ENCODE measurements at places on chromosomes 12 and 14. TPM values are rescaled to one million over a fixed set of nuclear protein-coding genes. Genes with fewer than 3 reads are reported as not detected.
A peak's percentile ranks its signal among the peaks of the same experiment; 100 is the strongest.

- H3K27me3 ChIP-seq, result no peaks in the 10 kb centered on the region
- H3K36me3 ChIP-seq, result no peaks in the 10 kb centered on the region
- DNase-seq, result no peak
- no peak overlapping the region for H3K27ac ChIP-seq
Measured at GRCh38 chr12:16504200-16504599, 101.8 kb downstream of the LMO3 start.

Gene ACAD10
- total RNA-seq, result 36.6 TPM

GRCh38 chr12:20194171-20194570, 174.2 kb upstream of the PDE3A start:
- no peaks in the 10 kb centered on the region for H3K27me3 ChIP-seq
- H3K36me3 ChIP-seq, result no peaks in the 10 kb centered on the region
- H3K27ac ChIP-seq, result no peak overlapping the region
- H3K4me3 ChIP-seq, result no peak overlapping the region
- no peak for DNase-seq

DNA sequence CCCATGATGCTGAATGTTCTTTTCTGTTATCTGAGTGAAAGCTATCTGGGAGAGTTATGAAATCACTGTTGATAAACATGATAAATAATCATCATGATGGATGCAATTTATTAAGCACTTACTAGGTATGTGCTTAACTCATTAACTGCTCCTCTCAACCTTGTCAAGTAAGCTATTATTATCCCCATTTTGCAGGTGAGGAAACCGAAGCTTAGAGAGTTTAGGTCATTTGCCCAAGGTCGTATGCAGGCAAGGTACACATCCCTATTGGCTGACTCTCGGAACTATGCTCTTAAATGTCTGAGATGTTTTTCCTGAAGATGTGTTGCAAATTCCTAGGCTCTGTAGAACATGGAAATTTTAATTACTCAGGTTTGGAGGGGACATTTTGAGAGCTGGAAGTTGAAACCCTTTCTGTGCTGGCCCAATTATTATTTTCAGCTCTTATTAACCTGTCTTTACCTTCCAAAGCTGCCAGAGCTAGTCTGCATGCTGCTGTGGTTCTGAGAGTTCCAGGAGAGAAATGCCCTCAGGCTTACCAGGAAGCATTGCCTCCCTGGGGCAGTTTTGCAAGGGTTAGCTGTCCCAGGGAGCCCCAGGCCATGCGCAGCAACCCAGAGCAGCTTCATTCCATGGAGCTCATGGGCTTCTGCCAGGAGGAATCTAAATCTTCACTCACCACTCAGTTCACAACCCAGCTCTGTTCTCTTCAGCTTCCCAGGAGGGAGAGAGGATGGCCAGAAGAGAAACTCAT, 55.6 kb upstream of the OAS1 start:
- H3K4me3 ChIP-seq, result no peak overlapping the region
- H3K27me3 ChIP-seq, result peaks cover 95% of the 10 kb centered on the region
- H3K4me1 ChIP-seq, result no peaks in the 10 kb centered on the region
- no peak overlapping the region for H3K27ac ChIP-seq

Gene CFAP73
- not detected for total RNA-seq

Gene PLBD1
- total RNA-seq, result 29.1 TPM

Gene GPR68
- 0.41 TPM for total RNA-seq

Gene ETFBKMT
- total RNA-seq, result 6.6 TPM

Gene GZMB
- 0.52 TPM for total RNA-seq

Gene PZP
- total RNA-seq, result 0.36 TPM

- H3K4me1 ChIP-seq, result peaks cover 1% of the 10 kb centered on the region
- no peaks in the 10 kb centered on the region for H3K27me3 ChIP-seq
- H3K36me3 ChIP-seq, result no peaks in the 10 kb centered on the region
- H3K27ac ChIP-seq, result no peak overlapping the region
Measured at GRCh38 chr14:50516091-50516490, 16.3 kb downstream of the MAP4K5 start.

Gene KLRC1
- total RNA-seq, result not detected

DNA sequence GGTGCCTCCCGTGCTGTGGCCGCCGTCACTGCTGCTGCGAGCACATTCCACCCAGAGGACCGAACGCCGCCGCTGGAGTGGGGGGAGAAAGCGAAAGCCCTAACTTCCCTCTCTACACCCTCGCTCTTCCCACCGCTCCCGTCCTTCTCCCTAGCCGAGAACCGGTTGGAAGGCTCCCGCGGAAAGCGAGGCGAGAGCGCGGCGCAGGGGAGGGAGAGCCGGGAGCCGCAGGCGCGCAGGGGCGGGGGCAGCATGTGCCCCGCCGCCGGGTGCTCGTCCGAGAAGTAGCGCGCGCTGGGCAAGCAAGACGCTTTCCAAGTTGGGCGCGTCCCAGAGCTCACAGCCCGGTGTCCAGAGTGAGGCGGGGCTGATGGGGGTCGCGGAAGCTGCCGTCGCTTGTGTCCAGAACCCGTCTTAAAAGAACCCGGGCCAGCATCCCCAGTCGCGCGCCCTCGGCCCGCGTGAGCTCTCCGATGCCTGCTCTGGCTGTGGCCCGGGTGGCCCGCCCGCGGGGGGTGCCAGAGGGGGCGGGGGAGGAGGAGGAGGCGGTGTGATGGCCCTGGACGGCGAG, at the start of gene TRHDE:
Gene TRHDE, plus strand, starts transcription at position 280 of the 571 bp plus-strand sequence. Its CDS starts 274 bp downstream, at position 554.
- DNase-seq, result no peak
- peaks cover 27% of the 10 kb centered on the region for H3K4me1 ChIP-seq
- H3K27ac ChIP-seq, result peak within 1 kb of the TSS; percentile 5
- peak within 1 kb of the TSS; percentile 66 for H3K4me3 ChIP-seq
- no peaks in the 10 kb centered on the region for H3K36me3 ChIP-seq

GRCh38 chr12:49580572-49581535, 12.9 kb upstream of the MCRS1 start:
- H3K27me3 ChIP-seq, result no peaks in the 10 kb centered on the region
- H3K27ac ChIP-seq, result peak overlapping the region; percentile 67
- H3K4me3 ChIP-seq, result no peak overlapping the region
- peaks cover 57% of the 10 kb centered on the region for H3K4me1 ChIP-seq
- DNase-seq, result peak; percentile 63

Gene BTBD6
- 45.3 TPM for total RNA-seq

- H3K4me1 ChIP-seq, result peaks cover 9% of the 10 kb centered on the region
- H3K27ac ChIP-seq, result no peak overlapping the region
- no peak for DNase-seq
- H3K36me3 ChIP-seq, result no peaks in the 10 kb centered on the region
Measured at GRCh38 chr14:81007131-81007530, 51.7 kb downstream of the TSHR start.

DNA sequence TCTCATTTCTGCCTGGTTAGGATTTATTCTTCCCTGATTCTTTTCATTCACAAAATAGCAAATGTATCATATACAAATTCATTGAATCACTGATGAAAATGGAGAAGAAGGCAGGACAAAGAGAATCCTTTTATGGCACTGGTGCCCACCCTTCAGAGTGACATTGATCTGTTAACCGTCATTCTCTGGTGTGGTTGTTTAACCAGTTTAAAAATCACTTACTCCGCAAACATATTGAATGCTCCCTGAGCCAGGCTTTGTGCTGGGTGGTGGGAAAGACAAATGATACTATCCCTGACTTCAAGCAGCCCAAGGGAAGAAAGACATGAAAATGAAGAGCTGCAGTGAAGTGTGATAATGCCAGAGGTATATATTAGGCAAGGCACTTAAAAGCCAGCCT, 187.5 kb upstream of the SLC38A2 start:
- no peaks in the 10 kb centered on the region for H3K36me3 ChIP-seq
- H3K4me3 ChIP-seq, result no peak overlapping the region
- no peak for DNase-seq
- H3K27ac ChIP-seq, result no peak overlapping the region
- no peaks in the 10 kb centered on the region for H3K27me3 ChIP-seq

- no peak overlapping the region for H3K27ac ChIP-seq
- DNase-seq, result no peak
- H3K36me3 ChIP-seq, result peaks cover 50% of the 10 kb centered on the region
- H3K27me3 ChIP-seq, result no peaks in the 10 kb centered on the region
- peaks cover 37% of the 10 kb centered on the region for H3K4me1 ChIP-seq
Measured at GRCh38 chr12:51977320-51977753, 25.8 kb downstream of the ACVR1B start.

Gene LRTM2
- total RNA-seq, result not detected

Gene SPX
- 16.5 TPM for total RNA-seq

GRCh38 chr12:31965090-31965489, 5.9 kb downstream of the RESF1 start:
- H3K27me3 ChIP-seq, result no peaks in the 10 kb centered on the region
- peaks cover 70% of the 10 kb centered on the region for H3K4me1 ChIP-seq
- DNase-seq, result no peak
- no peak overlapping the region for H3K27ac ChIP-seq

DNA sequence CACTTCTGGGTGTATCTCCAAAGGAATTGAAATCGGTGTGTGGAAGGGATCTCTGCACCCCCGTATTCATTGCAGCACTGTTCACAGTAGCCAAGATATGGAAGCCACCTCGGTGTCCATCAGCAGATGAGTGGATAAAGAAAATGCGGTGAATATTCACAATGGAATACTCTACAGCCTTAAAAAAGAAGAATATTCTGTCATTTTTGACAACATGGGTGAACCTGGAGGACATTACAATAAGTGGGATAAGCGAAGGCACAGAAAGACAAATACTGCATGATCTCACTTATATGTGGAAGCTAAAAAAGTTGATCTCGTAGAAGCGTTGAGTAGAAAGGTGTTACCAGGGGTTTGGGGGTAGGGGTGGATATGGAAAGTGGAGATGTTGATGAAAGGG, 111.9 kb downstream of the BEGAIN start:
- no peaks in the 10 kb centered on the region for H3K4me1 ChIP-seq
- peaks cover 5% of the 10 kb centered on the region for H3K36me3 ChIP-seq
- H3K4me3 ChIP-seq, result no peak overlapping the region
- no peak overlapping the region for H3K27ac ChIP-seq
- DNase-seq, result no peak

DNA sequence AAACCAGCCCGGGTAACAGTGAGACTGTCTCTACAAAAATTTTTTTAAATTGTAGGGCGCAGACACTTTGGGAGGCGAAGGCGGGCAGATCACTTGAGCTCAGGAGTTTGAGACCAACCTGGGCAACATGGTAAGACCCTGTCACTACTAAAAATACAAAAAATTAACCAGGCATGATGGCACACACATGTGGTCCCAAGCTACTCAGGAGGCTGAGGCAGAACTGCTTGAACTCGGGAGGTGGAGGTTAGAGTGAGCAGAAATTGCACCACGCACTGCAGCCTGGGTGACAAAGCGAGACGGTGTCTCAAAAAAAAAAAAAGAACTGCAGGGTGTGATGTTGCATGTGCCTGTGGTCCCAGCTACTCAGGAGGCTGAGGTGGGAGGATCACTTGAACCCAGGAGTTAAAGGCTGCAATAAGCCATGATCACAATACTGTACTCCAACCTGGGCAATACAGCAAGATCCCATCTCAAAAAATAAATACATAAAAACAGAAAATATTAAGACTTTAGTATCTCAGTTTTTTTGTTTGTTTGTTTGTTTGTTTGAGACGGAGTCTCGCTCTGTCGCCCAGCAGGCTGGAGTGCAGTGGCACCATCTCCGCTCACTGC, 16.9 kb downstream of the ATXN2 start:
- no peak for DNase-seq
- H3K4me3 ChIP-seq, result no peak overlapping the region
- H3K27me3 ChIP-seq, result no peaks in the 10 kb centered on the region

GRCh38 chr12:21438643-21439042, 1.2 kb downstream of the PYROXD1 start:
- H3K36me3 ChIP-seq, result peaks cover 14% of the 10 kb centered on the region
- DNase-seq, result no peak
- H3K4me1 ChIP-seq, result peaks cover 30% of the 10 kb centered on the region
- H3K27ac ChIP-seq, result peak overlapping the region; percentile 90

Gene YBX3
- 903 TPM for total RNA-seq

DNA sequence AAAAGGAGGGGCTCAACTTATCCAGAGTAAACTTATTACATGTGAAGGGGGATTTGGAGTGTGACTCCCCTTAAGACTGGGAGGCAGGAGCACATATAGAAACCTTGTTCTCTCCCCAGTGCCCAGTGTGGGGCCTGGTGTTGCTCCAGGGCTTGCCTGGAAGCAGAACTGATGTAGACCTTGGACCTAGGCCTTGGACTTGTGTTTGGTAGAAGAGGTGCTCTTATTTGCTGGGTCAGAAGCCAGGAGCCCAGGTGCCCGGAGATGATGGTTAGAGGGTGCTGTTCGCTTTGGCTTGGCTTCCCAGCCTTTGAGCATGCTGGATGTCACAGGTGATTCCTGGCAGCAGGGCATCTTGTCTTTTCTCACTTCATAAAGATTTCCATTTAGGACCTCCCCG, 110.4 kb downstream of the SMOC1 start:
- no peak for DNase-seq
- no peak overlapping the region for H3K4me3 ChIP-seq
- no peaks in the 10 kb centered on the region for H3K4me1 ChIP-seq
- peaks cover 62% of the 10 kb centered on the region for H3K27me3 ChIP-seq

GRCh38 chr12:122032580-122032979, 10.9 kb downstream of the BCL7A start:
- no peaks in the 10 kb centered on the region for H3K27me3 ChIP-seq
- DNase-seq, result no peak
- H3K36me3 ChIP-seq, result peaks cover 24% of the 10 kb centered on the region
- H3K27ac ChIP-seq, result no peak overlapping the region

DNA sequence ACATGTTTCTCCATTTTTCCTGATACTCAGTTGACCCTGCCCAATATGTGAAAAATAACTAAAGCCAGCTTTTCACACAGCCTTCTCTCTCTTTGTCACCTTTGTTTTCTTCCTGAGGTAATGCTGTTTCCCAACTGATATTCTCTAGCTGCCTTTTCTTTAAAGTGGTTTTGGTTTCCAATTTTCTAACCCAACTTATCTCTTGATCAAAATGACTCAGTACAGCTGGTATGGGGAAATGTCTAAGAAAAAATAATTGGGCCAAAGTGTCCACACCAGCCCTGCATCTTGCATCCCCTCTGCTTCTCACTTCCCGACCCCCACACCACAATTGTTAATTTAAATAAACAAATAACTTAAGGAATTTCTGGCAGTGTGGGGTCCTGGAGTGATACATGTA, 193.8 kb downstream of the SYT1 start:
- no peak for DNase-seq
- no peak overlapping the region for H3K27ac ChIP-seq
- no peaks in the 10 kb centered on the region for H3K4me1 ChIP-seq
- no peaks in the 10 kb centered on the region for H3K36me3 ChIP-seq
- H3K4me3 ChIP-seq, result no peak overlapping the region

GRCh38 chr12:50252977-50253602, 30.2 kb downstream of the LIMA1 start:
- H3K27ac ChIP-seq, result no peak overlapping the region
- no peaks in the 10 kb centered on the region for H3K27me3 ChIP-seq
- peaks cover 45% of the 10 kb centered on the region for H3K4me1 ChIP-seq
- H3K4me3 ChIP-seq, result no peak overlapping the region
- no peaks in the 10 kb centered on the region for H3K36me3 ChIP-seq
- no peak for DNase-seq

Gene PRKD1
- total RNA-seq, result 3.1 TPM

Gene ZDHHC22
- not detected for total RNA-seq
